Activated T-helper 1 cell treated with anti-CD3 and anti-CD28 coated beads, Interleukin-2, amount 50 U/mL, for 16 hours (primary cell): ENCODE measurements at places on chromosomes 7 and 10.
A peak's percentile ranks its signal among the peaks of the same experiment; 100 is the strongest.

DNA sequence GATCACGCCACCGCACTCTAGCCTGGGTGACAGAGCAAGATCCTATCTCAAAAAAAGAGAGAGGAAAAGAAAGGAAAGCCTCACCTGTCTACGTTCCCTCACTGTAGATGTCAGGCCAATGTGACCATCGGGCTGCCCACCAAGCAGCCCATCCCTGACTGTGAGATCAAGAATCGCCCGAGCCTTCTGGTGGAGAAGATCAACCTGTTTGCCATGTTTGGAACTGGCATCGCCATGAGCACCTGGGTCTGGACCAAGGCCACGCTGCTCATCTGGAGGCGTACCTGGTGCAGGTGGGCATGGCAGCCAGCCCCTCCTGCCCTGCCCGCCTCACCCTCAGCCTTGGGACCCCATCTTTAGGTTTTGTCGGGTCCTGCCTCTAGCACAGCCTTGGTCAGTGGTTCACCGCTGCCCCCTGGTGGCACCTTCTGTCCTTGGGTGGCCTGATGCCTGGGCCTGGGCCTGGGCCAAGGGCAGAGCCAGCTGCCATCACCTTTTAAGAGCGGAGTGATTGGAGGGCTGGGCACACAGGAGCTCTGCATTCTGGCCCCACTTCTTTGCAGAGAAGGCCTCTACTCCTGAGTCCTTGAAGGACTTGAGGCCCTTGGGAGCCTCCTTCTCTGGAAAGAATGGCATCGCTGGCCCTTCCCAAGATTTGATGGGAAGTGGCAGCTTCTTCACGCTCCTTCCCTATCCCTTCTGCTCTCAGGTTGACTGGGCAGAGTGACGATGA lies 14.4 kb upstream of the AHCYL2 start:
- peak; percentile 29 for DNase-seq

DNA sequence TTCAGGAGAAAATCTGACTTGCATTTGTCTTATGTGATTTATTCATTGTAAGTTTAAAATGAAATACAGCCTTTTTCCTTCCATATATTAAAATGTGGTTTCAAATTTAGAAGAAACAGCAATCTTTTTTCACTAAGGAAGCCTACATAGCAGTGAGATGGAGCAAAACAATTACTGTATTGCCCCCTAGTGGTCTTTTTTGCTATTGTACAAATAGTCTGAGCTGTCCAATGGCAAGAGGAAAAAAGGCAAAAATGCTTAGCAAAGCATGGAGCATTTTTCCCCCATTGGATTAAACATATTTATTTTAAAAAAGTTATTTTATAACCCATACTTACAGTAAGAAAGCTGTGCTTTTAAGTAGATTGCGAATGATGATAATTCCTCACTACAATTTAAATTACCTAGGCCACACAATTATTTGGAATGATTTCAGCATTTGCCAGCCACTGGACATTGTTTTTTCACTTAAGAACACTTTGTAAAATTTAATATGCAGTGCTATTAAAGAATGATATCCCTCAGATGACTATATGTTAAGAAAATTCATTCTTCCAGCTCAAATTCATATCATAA lies 119.5 kb downstream of the CPED1 start:
- DNase-seq = no peak

GRCh38 chr7:141785706-141786552 lies 4.1 kb upstream of the TAS2R5 start:
- no peak for DNase-seq

GRCh38 chr7:137836541-137836940 lies 10.2 kb downstream of the DGKI start:
- no peak for DNase-seq

GRCh38 chr7:81273601-81274397 lies 354.9 kb upstream of the SEMA3C start:
- DNase-seq = no peak

- no peak for DNase-seq
Observed at GRCh38 chr7:126213876-126214275, 1038.9 kb downstream of the GRM8 start.

DNA sequence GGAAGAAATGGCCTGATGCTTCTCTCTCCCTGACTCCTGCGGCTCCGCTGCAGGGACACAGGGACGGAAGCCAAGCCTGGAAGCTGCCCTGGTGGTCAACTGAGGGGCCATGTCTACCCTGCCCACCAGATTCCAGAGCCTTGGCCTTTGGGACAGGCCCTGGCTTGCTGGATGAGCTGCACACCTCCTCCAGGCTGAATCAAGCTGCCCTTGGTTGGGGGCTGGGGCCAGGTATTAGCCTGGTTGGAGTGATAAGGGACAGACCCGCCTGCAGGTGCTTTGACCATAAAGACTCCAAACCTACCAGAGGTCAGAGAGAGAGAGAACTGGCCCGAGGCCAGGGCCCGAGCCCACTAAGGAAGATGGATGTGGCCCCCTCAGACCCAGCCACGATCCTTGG lies 30.1 kb downstream of the CRHR2 start:
- DNase-seq = no peak

- DNase-seq = no peak
Observed at GRCh38 chr7:24500599-24500998, 72.7 kb upstream of the PALS2 start.

GRCh38 chr7:47227762-47228177 lies 354.1 kb downstream of the TNS3 start:
- no peak for DNase-seq

DNA sequence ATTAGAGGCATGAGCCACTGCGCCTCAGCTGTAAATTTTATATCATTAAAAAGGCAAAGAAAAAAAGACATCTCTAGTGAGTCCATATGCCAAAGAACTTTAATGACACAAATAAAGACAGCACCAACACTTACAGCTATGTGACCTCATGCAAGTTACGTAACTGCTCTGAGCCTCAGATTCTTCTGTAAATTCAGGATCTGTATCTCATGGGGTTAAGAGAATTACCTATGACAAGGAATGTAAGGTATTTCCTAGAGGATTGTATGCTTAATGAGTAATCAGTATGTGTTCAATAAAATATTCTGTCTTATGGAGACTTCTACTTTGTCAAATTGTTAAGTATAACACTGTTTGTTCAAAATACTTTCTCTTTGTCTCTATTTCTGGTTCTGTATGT lies 274.0 kb upstream of the GLI3 start:
- DNase-seq = no peak

DNA sequence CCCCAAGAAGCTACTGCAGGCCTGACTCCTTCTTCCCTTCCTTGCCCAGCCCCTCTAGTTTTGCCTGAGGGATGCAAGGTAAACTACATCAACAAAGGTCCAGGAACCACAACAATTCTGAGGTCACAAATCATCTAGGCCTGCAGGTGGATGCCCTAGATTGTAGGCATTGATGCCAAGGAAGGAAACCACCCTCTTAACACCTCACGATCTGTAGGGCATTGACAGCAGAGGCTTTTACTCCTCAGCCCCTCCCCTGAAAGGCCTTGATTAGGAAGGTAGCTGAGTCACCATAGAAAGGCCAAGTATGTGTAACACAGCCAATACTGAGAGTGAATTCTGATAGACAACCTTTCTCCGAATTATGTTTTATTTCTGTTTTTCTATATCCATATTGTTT lies 46.7 kb upstream of the FAM3C start:
- DNase-seq = no peak

DNA sequence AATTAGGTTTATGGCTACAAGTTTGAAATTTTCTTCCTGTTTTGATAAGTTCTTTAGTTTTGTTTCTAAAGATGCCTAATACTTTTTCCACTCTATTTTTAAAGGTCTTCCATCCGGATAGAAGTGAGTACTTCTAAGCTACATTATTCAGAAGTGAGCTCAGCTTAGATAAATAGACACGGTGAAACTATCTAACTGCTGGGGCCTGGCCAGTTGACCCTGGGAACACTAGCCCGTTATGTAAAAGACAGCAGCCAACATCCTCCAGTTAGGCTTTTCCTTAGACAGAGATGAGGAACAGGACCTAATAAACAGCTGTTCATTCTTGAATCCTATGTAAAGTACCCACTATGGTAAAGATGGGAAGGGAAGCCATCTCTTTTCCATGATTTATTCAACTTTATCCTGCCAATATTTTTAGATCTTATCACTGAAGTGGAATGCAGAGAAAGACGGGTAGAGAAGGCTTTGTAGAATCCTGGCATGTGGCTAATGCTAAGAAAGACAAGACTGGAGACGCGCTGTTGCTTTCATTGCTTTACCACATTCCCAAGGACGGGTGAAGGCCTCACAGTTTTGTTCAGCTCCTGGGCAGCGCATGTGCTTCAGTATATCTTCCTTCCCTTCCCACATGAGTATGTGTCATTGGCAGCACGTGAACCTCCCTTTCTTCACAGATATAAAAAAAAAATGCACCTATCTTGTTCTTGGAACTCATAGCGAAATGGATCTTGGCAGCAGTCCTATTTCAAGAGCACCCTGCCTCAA lies 340.0 kb upstream of the MEOX2 start:
- no peak for DNase-seq

- no peak for DNase-seq
Observed at GRCh38 chr10:70508912-70509756, 30.6 kb downstream of the PALD1 start.

- no peak for DNase-seq
Observed at GRCh38 chr7:20164425-20165145, 52.6 kb downstream of the MACC1 start.
